ENCODE measurements at places on chromosomes 7 and 10.

DNA sequence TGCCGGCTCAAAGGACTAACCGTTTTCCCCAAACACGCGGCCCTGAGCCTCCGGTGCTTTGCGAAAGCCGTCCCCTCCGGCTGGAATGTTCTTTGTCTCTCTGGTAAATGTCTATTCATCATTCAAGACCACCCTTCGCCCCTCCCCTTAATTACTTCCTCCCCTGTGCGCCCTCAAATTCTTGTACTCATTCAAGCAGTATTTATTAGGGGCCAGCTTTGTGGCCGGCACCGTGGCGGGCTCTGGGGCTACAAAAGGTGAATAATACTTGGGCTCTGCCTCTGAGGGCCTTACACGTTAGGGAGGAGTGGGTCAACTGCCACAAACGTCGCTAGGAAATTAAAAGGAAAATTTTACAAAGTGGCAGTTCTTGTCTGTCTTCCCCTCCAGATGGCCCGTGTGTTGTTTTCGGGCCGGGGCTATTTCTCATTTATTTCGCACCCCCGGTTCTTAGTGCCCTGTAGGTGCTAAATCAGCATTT, 1.5 kb upstream of the MEST start:
- no peak for DNase-seq

DNA sequence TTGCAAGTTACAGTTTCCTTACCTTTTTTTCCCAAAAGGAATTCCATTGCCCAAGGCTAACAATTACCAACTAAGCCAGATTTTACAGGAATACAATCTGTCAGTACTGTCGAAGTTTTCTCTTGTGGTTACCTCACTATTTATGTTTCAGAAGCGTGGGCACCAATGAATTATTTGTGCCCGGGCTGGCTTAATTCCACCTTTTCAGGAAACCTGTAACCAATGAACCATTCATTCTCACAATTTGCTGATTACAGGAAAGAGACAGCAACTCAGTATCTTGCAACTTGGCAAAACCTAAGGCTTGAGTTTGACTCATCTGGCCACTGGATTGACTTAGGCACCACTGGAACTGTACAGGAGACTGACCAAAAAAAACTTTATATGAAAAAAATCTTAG, 485.6 kb downstream of the INHBA start:
- no peak for DNase-seq

- no peak for DNase-seq
Measured at GRCh38 chr10:6995831-6996230, 415.0 kb downstream of the SFMBT2 start.

- no peak for DNase-seq
Measured at GRCh38 chr7:143451122-143451521, 7.9 kb downstream of the TAS2R60 start.

DNA sequence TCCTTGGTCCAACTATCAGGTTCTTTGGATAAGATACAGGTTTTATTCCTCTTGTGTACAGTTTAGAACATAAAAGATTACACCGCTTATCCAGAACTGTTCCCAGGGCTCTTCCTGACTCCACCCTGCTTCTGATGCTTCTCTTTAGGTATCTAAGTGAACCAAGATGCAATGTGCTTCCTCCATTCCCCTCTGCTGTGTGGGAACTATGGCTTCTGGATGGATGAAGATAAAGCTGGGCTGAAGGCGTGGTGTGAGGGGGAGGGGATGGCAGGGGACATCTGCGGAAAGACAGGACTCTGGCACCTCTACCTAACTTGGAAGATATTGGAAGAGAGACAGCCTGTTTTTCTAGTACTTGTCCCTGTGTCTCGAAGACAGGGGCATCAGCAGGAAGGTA, 209.9 kb upstream of the TBX20 start:
- DNase-seq, result no peak

DNA sequence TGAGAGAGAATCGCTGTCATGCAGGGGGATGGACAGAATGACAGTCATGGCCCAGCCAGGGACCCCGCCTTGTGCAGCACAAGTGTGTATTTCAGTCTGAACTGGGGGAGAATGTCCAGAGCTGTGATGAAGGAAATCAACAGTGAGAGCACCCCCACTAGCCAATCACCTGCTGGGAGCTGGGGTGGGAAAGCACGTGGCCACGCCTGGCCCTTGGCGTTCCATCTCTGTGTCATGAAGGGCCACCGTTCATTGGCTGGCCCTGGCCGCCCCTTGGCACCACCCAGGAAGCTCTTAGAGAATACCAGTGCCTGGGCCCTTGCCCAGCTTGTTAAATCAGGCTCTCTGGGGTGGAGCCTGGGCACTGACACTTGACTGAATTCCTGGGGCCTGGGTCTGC, 22.8 kb downstream of the GRID1 start:
- no peak for DNase-seq

DNA sequence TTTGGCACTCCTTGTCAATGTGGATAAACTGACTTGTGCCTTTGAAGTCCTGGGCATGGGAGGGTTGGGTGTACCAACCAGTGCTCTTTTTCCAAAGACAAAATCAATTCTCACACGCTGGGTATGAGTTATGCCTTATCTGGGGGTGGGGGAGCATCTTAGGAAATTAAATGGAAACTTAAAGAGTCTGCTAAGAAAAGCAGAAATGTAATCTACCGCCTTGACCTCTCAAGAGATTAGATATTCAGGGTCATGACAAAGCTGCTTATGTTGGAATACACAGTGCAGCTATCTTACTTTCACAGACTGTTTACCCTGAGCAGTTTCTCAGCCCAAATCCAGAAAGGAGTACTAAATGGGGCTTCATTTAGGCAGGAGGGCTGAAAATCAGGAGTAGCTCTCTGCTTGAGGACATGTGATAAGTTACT, 2.6 kb downstream of the MEST start:
- no peak for DNase-seq

DNA sequence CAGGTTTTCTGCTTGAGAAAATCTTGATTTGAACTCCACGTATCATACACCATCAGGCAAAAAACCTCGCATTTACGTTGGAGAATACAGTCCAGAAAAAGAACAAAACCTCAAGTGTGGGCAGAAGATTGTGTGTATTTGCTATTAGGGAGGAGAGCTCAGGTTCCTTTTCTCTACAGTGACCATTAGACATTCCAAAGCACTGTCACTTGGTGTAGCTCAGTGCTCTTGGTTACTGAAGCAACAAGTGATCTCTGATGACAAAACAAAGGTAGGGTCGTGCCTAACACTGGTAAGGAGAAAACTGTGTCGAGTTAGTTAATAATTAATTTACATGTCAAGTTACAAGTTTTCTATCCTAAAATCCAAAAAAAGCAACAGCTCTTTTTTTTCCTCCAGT, 72.6 kb downstream of the C1GALT1 start:
- peak; percentile 44 for DNase-seq

- no peak for DNase-seq
Measured at GRCh38 chr7:153476166-153476565, 576.0 kb upstream of the DPP6 start.

GRCh38 chr10:79020015-79020491, 48.7 kb upstream of the ZMIZ1 start:
- peak; percentile 55 for DNase-seq

GRCh38 chr7:146781352-146782116, 664.9 kb downstream of the CNTNAP2 start:
- no peak for DNase-seq

GRCh38 chr7:127885222-127885772, 145.9 kb downstream of the LRRC4 start:
- no peak for DNase-seq

GRCh38 chr10:4070184-4070583, 285.2 kb upstream of the KLF6 start:
- no peak for DNase-seq

GRCh38 chr10:12418725-12419261, 69.4 kb downstream of the CAMK1D start:
- DNase-seq, result no peak

GRCh38 chr10:108363576-108363975, 1199.1 kb upstream of the SORCS1 start:
- no peak for DNase-seq

DNA sequence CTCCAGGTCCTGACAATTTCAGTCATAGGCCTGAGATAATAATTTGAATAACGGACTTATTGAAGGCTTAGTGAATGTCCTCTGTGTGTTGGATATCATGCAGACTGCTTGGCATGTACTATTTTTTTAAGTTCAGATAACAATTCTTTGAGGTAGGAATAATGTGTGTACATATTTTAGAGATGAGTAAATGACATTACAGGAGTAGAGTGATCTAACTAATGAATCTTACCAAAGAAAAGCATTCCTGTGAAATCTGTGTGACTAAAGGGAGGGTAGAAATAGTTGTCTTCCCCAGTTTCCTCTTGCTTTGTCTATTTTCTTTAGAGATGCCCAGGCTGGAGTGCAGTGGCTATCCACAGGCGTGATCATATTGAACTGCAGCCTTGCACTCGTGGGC, 391.8 kb upstream of the ETV1 start:
- no peak for DNase-seq

GRCh38 chr10:130884456-130884855, 427.1 kb downstream of the TCERG1L start:
- no peak for DNase-seq

- DNase-seq, result no peak
Measured at GRCh38 chr10:64041989-64042490, 520.8 kb downstream of the REEP3 start.

DNA sequence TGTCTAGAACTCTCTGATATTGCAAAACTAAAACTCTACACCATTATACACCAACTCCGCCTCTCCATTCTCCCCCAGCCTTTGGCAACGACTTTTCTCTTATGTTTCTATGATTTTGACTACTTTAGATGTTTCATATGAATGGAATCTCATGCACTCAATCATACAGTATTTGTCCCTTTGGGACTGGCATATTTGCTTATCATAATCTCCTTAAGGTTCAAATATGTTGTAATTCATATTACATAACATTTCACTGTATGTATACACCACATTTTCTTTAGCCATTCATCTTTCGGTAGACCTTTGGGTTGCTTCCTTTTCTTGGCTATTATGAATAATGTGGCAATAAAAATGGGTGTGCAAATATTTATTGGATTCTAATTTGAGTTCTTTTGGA, 164.4 kb downstream of the ARL4A start:
- no peak for DNase-seq

DNA sequence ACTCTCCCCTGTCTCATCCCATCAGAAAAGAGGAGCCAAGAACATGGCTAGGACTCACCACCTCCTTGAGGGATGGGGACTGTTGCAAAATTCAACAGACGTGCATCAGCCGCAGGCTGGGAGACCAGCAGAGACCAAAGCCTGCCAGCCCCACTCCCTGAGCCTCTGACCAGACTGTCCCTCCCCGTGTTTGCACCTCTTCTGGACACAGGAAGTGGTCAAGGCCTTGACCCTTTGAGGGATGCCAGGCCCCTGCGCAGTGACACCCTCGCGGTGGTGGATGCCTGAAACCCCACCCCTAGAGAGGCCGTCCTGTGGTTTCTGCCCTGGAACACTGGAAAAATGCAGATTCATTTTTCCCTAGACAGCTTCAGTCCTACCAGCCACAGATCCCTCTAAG, 128.4 kb upstream of the TCF7L2 start:
- DNase-seq, result no peak

GRCh38 chr10:127918572-127918971, 11.7 kb downstream of the PTPRE start:
- DNase-seq, result no peak

DNA sequence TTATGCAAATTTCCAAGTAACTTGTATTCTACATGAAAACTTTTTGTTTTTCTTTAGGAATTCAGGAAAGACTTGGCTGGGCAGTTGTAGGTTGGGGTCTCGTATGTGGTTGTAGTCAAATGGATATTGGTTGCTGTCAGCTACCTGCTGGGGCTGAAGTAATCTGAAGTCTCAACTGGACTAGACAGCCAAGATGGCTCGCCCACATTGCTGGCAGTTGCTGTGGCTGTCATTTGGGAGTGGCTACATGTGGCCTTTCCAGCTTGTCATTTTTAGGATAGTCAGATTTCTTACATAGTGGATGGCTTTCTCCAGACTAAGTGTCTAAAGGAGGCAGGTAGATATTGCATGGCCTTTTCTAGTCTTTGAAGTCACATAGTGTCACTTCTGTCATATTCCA, 32.6 kb downstream of the EXOC6 start:
- no peak for DNase-seq

DNA sequence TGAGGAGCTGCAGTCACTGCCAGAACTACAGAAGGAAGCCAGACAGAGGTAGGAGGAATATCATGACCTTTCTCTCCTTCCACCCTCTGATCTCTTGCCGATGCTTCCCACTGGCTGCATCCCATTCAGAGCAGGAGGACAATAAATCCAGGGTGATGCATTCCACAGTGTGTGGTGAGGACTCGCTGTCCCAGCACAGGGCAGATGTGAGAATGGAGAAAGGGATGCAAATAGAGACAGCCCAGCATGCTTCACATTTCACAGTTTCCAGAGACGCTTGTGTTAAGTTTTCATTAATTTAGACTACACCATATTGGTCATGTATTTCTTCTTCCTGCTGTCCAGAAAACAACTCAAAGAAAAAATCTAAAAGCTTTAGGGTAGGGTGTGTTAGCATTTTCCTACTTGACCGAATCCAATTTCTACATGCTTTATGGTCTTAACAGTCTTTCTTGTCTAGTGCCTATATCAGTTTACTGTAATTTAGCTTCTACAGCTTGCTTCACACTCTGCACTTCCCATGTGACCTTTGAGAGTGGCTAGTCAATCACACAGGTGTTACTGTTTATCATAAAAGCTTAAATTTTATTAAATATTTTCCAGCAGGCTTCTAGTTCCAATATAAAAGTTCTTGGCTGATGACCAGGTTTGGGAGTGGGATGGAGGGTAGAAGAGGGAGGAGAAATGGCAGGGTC, 155.6 kb downstream of the RAPGEF5 start:
- no peak for DNase-seq

- no peak for DNase-seq
Measured at GRCh38 chr7:140330128-140330527, 68.2 kb downstream of the SLC37A3 start.

DNA sequence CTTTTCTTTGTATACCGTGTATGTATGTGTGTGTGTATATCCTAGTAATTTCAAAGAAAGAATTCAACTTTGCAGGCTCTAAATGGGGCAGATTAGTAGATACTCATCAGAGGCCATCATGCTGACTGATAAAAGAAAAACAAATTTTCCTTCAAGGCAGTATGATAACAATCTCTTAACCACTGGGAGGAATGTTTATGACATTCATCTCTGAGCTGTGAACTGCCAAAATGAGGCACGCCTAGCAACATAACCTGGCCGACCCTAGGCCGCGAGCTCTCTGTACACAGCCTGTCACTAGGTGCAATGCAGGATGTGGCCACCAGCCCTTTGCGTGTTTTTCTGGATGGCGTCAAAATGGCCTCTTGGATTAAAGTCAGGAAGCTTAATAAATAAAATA, 343.7 kb upstream of the GALNT17 start:
- DNase-seq, result no peak

- no peak for DNase-seq
Measured at GRCh38 chr10:102413053-102413705, 5.4 kb downstream of the PSD start.

Data from HuH-7 (cell line).